ENCODE measurements at places on chromosomes 13 and 19.

GRCh38 chr13:86563308-86563707 is 764.1 kb upstream of the SLITRK6 start:
- peak; percentile 59 for DNase-seq

GRCh38 chr13:59112221-59112718 is 1051.5 kb downstream of the DIAPH3 start:
- DNase-seq: no peak

DNA sequence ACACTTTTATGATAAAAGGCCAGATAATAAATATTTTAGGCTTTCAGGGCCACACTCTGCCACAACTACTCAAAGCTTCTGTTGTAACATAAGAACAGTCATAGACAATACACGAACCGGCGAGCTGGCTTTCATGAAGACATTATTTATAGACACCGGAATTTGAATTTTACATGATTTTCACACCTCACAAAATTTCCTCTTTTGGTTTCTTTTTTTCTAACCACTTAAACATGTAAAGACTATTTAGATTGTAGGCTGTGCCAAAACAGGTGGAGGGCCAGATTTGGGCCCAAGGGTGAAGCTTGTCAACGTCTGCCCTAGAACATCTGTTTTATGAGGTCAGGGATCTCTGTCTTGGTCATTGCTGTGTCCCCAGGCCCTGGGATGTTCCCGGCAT is 29.7 kb upstream of the FXYD3 start:
- DNase-seq: no peak

DNA sequence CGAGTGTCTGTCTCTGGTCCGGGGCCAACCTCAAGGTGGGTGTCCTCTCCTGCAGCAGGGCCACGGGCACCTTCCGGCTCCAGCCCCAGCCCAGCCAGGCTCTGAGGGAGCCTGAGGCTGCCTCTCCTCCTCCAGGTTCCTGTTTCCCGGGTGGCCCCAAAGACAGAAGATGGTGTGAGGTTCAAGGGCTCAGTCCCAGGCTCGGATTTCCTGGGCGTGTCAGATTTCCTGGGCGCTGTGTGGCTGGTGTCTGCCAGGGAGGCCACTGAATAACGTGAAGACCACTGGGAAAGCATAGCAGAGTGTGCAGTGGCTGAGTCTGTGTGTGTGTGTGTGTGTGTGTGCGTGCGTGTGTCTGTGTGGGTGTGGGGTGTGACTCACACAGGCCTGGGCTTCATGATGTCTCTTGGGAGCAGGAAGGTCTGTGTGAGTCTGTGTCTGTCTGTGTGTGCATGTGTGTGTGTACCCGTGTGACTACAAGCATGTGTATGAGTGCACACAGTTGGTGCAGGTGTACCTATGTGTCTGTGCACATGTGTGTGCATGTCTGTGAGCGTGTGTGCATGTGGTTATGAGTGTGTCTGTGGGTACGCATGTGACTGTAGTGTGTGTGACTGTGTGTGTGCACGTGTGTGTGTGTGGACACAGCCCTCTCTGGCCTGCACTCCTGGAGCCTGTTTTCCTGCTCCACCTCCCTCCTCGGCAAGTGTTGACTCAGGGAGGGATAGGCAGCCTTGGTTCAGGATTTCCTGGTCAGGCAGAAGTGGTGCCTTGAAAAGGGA is 28.3 kb downstream of the CEBPA start:
- peak; percentile 84 for DNase-seq

GRCh38 chr13:57935965-57936364 is 304.4 kb downstream of the PCDH17 start:
- no peak for DNase-seq

DNA sequence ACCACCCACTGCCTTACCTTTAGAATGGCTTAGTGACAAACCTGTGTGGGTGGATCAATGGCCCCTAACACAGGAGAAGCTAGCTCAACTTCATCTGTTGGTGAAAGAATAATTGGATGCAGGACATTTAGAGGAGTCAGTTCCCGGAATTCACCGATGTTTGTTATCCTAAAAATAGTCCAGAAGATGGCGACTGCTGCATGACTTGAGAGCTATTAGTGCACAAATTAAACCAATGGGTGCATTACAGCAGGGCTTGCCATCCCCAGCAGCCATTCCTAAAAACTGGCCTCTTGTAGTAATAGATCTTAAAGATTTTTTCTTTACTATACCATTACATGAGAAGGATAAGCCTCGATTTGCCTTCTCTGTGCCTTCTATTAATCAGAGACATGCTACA is 46.8 kb upstream of the ZNF726 start:
- no peak for DNase-seq

GRCh38 chr19:55255618-55256423 is 3.0 kb downstream of the PPP6R1 start:
- DNase-seq: peak; percentile 55

DNA sequence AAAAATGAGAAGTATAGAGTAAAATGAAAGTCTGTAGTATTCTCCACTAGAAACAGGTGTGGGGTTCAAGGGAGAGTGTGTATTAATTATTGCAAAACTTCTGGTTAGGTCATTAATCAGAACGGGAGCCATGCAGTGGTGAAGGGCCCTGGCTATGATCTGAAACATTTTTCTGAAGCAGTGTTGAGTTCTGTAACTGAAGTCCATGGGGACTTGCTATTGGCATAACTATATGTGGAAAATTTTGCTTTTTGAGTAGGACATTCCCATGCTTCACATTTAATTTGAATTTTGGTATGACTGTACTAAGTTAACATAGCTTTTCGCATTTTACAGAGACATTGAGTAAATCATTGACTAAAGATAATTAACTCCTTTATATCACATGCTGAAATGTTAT is 67.5 kb downstream of the LRCH1 start:
- no peak for DNase-seq

DNA sequence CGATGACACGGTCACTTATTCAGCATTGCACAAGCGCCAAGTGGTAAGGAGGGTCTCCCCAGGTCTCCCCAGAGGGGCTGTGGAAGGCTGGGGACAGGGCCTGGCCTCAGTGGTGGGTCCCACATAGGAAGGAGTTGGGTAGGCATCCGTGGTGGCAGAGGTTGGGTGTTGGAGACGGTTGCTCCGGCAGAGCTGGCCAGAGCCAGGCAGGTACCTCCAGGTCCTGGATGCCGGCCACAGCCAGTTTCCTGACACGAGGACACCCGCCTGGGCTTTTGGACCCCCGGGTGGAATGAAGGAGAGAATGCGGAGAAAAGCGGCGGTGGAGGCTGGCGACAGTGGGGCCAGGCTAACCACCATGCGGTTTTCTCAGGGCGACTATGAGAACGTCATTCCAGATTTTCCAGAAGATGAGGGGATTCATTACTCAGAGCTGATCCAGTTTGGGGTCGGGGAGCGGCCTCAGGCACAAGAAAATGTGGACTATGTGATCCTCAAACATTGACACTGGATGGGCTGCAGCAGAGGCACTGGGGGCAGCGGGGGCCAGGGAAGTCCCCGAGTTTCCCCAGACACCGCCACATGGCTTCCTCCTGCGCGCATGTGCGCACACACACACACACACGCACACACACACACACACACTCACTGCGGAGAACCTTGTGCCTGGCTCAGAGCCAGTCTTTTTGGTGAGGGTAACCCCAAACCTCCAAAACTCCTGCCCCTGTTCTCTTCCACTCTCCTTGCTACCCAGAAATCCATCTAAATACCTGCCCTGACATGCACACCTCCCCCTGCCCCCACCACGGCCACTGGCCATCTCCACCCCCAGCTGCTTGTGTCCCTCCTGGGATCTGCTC is 1.3 kb upstream of the FFAR1 start:
- no peak for DNase-seq

Data from Daoy (cell line).